ENCODE measurements at places on chromosomes 4 and X.

DNA sequence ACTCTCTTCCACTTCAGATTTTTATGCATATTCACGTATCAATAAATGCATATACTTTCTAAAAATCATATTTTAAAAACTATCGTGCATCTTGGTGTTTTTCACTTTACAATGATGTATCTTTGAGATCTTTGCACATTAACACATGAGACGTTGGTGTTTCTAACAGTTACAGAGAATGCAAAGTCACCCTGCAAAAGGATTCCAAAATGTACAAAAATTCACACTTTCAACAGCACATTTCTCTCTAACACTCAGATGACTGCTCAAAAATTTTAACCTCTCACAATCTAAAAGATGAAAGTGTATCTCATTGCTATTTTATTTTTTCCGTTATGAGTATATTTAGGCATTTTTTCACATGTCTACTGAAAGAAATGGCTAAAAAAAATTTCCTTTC is 38.9 kb downstream of the ELOVL6 start:
- DNase-seq: no peak

- DNase-seq: no peak
Observed at GRCh38 chrX:121869876-121870477, 822.6 kb downstream of the GLUD2 start.

DNA sequence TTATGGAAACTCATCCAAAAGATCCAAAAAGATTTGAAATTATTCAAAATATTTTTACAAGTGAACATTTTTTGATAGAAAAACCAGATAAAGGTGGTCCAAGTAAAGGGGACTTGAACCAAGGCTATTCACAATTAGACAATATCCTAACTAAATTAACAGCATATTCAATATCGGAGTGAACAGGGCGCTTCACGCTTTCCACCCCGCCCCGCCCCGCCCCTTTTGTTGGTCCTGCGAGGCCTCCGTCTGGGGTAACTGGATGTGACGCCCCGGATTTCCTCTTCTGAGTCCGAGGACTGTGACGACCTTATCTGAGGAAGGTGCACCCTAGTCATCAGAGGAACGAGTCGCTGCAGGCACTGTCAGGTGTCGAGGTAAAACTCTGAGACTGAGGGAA is at the start of gene MAGEB16:
TSS of gene MAGEB16 (plus strand) at position 301 of the 400 bp plus-strand sequence. CDS start 3,855 bp downstream, outside the sequence.
- DNase-seq: no peak

DNA sequence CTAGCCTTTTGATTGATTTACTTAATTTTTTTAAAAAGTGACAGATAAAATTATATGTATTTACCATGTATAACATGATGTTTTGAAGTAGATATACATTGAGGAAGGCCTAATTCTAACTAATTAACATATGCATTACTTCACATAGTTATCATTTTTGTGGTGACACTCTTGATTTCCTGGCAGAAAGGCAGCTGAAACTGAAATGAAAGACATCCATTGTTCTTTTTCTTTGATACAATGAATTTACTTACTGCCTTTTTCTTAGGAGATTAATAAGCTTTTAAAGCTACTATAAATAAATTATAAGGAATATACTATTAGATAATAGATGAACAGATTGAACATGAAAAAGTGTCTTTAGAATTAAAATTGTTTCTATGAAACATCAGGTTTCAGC is 26.7 kb downstream of the ANKRD50 start:
- no peak for DNase-seq

GRCh38 chr4:179465131-179465797 is 2023.0 kb upstream of the AGA start:
- DNase-seq: no peak

DNA sequence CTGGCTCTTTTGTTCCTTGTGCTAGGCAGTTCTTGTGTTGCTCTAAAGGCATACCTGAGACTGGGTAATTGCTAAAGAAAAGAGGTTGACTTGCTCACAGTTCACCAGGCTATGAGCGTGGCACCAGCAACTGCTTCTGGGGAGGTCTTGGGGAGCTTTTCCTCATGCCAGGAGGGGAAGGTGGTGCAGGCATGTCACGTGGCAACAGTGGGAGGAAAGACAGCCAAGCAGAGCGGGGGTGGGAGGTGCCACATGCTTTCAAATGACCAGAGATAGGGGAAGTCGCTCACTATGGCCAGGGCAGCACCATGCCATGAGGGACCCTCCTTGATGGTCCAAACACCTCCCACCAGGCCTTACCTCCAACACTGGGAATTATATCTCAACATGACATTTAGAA is 4.7 kb downstream of the MAGEB17 start:
- DNase-seq: no peak

DNA sequence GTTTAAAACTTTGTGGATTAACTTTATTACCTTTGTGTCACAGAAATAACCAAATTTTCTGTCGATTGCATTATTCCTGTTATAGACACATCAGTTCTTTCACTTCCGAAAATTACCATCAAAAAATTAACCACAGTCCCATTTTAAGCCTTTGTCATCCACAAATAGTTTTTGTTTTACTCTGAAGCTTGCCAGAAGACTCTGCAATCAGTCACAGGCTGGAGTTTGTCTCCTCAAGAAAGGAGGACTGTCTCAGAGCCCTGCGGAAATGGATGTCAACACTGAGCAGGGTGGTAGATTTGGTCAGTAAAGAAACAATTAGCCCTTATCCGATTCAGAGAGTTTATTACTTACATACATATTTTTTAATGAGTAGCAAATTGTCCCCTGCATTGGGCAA is 20.1 kb upstream of the TCEAL4 start:
- no peak for DNase-seq

GRCh38 chr4:21726255-21726815 is 222.2 kb downstream of the KCNIP4 start:
- no peak for DNase-seq

DNA sequence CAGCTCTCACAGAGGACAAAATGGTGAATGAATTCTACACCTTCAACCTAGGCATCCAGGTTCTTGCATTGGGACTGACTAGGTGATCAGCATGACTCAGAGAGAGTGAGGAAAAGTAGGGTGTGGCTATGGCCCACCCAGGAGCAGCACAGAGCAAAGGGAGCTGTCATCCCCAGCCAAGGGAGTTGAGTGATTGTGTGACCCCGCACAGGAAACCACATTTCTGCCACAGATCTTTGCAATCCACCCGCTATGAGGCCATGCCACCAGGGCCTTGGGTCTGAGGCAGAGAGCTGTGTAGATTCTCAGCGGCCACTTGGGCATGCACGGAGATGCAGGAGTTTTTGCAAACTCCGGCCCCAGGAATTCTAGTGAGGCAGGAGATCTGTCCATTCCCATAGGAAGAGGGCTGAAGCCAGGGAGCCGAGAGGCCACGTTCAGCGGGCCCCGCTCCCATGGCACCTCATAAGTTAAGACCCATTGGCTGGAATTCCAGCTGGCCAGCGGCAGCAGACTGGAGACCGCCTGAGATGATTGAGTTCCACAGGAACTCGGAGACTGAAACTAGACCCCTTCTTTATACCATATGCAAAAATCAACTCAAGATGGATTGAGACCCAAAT is 75.9 kb downstream of the NAA11 start:
- DNase-seq: no peak

DNA sequence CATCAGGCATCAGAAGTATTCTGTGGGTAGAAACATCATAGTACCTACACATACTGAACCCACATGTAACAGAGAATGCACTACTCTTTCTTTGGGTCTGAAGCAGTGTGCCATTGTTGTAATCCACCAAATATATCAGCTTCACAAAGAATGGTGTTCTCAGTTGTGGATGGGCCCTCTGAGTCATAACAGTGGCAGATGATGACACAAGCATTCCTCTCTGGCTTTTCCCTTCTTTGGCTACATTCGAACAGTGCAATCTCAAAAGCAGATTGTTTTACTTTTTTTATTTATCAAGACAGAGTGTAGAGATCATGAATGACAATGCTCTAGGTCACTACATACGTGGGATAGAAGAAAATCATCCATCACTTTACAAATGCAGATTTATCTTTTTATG is 247.2 kb upstream of the EPHA5 start:
- DNase-seq: no peak

DNA sequence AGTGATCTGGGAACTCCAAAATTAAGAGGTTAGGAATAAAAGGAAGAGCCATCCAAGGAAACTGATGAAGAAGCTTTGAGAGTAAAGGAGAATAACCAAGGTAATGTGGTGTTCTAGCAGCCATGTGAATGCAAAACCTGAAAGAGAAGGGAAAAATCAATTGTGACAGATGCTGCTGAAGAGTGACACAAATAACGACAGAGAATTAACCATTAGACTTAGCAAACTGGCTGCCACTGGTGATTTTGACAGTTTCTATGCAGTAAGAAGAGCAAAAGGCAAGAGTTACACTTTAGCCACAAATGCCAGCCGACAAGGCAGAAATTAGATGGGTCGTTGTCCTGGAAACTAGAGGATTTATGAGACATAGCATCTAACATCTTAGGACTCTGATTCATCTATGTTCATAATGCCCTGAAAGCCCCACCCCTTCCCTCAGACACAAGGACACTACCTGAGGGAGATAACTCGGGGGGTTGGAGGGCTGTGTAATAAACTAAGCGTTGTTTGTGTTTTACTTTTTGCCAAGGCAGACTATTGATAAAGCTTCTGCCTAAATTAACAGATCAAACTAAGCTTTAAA is 13.0 kb upstream of the TMEM144 start:
- DNase-seq: no peak

- no peak for DNase-seq
Observed at GRCh38 chr4:171130256-171130801, 682.9 kb upstream of the GALNTL6 start.

GRCh38 chrX:101750744-101751143 is 91.1 kb upstream of the ARMCX2 start:
- DNase-seq: no peak

GRCh38 chrX:101642093-101642492 is 17.6 kb downstream of the ARMCX2 start:
- DNase-seq: no peak

DNA sequence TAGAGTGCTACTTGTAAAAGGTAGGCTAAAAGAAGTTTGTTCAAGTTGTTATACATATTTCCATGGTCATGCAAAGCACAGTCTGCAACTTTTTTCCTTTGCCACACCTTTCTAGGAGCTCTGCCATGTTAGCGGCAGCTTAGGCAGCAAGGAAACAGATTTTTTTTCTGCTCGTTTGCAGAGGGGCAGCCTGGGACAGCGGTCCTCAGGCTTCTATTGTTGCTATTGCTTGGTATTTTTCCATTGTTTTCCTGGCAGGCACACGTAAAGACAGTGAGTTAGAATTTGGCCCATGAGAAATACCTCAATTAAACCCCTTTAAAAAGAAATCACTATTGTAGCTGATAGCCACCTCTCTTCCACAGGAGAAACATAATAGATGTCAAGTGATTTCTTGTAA is 391.4 kb downstream of the SH2D1A start:
- DNase-seq: no peak

- no peak for DNase-seq
Observed at GRCh38 chr4:142960126-142960525, 114.0 kb upstream of the INPP4B start.

GRCh38 chrX:151517421-151517820 is 46.1 kb upstream of the PASD1 start:
- no peak for DNase-seq

DNA sequence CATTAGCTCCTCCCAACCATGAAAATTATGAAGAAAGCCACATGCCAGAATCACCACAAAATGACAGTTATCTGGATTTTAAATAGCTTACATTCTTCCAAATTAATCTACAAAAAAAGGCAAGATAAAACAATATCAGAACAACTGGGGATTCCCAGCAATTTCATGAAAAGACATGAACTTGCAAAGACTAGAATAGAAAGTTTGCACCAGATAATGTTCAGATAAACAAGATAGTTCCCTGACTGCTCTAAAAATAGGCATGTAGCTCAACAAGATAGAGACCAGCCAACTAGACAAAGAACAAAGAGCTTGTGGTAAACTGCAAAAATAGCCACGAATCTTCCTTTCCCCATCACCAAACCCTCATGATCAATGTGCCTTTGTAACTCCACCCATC is 30.3 kb upstream of the DDX53 start:
- no peak for DNase-seq

- DNase-seq: no peak
Observed at GRCh38 chrX:9885150-9885549, 82.0 kb upstream of the CLDN34 start.

DNA sequence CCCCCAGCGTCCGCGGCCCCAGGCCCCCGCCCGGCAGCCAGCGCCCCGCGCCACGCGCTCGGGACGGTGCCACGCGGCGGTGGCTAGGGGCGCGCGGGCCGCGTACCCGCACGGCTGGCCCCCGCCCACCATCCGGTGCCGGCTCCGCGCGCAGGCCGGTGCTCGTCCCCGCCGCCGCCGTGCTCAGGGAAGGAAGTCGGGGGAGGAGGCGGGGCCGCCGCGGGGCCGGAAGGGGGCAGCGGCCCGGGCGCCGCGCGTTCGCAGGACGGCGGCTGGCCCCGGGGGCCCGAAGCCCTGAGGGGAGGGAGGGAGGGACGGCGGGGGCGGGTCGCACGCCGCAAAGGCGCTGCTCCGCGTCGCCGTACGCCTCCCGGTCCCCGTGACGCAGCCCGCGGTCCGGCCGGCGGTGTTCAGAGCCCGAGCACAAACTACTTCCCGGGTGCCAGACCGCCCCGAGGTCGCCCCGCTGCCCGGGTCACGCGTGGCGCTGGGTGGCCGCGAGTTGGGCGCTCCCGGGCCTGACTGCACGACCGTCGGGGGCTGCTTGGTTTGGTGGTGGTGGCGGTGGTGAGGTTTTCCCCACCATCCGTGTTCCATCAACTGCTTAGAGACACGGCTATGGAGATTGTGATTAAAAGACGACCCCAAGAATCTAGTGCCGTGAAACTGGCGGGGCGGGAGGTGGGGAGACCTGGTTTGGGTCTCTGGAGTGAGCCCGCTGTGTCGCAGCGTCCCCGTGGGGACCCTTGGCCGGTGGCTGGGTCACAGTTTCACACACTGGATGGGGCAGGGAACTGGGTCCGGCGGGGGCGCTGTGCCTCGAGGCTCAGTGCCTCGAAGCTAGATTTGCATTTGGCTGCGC is at the start of gene DCTD:
TSS of gene DCTD (minus strand) at position 205 of the 862 bp plus-strand sequence. CDS start 1,818 bp downstream, outside the sequence.
- DNase-seq: peak; percentile 59

DNA sequence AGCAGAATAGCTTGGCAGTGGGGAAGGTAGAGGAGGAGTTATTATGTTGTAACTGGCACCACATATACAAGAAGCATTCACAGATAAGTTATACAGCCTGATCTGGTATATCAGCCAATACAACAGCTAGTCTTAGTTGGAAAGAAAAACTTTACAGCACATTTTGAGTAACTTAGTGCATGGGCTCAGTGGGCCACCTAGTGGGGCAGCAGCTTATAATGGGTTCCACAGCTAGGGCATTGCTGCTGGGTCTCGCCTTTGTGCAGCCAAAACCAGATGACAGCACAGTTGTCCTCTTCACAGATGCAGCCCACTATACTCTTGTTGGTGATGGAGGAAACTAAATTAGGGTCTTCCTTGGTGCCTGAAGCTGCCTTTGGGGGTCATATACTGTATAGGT is 448.1 kb upstream of the RASGEF1B start:
- DNase-seq: no peak

GRCh38 chr4:1030031-1030430 is 18.6 kb downstream of the FGFRL1 start:
- no peak for DNase-seq

GRCh38 chr4:162075726-162076125 is 88.1 kb downstream of the FSTL5 start:
- DNase-seq: no peak

Measured in NCI-H1930 (cell line).